ENCODE measurements at places on chromosomes 11 and 22.

DNA sequence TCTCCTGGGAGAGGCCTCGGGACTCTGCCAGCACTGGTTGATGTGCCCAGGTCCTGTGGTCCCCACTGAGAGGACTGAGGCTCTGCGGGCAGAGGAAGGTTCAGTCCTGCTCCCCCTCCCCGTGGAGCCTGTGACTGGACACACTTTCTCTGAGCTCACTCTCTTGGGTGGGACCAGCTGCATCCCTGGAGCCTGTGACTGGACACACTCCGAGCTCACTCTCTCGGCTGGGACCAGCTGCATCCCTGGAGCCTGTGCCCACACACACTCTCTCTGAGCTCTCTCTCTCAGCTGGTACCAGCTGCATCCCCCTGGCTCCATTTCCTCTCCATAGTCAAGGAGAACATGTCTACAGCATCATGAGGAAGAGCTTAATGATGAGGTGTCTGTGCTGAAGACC is 39.5 kb downstream of the TOLLIP start:
- DNase-seq: no peak

DNA sequence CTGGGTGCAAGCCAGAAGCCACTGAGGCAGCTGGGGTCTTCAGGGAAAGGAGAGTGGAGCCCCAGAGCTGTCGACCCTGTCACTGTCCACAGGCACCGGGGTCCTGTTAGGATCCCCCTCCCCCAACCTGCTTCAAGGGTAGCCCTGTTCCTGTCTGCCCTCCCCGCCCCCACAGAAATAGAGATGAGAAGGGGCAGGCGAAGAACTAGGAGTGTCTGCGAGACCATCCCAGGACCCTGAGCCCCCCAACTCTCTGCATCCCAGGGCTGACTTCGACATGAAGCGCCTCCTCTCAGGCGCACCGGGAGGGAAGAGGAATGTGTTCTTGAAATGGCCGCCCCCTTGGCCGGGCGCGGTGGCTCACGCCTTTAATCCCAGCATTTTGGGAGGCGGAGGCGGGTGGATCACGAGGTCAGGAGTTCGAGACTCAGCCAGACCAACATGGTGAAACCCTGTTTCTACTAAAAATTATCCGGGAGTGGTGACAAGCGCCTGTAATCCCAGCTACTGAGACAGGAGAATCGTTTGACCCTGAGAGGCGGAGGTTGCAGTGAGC is 607 bp upstream of the ZNF70 start:
- DNase-seq: no peak

DNA sequence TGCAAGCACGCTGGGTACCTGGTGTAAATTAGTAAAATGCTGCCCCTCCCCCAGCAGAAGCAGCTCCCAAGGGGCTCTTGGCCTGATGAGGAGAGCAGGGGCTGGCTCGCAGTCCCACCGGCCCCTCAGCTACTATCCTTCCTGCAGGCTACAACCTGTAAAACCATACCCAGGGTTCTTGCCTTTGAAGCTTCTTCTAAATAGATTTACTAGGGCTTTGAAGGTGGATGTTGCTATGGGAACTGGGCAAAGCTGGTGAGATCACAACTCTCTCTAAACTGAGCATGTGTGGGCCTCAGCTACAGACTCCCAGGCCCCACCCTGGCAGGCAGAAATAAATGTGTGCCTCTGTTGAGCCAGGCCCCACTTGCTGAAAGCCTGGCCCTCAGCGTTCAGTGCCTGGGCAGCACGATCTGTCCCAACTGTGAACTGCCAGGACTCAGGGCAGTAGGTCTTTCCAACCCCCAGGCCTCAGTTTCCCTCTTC is 18.5 kb downstream of the CD5 start:
- no peak for DNase-seq

GRCh38 chr11:9330387-9331384 is 16.3 kb upstream of the TMEM41B start:
- DNase-seq: no peak

GRCh38 chr22:37079668-37080171 is 28.2 kb downstream of the KCTD17 start:
- no peak for DNase-seq

- DNase-seq: no peak
These were observed 378.1 kb downstream of the CADM1 start for GRCh38 chr11:115126092-115126491.

DNA sequence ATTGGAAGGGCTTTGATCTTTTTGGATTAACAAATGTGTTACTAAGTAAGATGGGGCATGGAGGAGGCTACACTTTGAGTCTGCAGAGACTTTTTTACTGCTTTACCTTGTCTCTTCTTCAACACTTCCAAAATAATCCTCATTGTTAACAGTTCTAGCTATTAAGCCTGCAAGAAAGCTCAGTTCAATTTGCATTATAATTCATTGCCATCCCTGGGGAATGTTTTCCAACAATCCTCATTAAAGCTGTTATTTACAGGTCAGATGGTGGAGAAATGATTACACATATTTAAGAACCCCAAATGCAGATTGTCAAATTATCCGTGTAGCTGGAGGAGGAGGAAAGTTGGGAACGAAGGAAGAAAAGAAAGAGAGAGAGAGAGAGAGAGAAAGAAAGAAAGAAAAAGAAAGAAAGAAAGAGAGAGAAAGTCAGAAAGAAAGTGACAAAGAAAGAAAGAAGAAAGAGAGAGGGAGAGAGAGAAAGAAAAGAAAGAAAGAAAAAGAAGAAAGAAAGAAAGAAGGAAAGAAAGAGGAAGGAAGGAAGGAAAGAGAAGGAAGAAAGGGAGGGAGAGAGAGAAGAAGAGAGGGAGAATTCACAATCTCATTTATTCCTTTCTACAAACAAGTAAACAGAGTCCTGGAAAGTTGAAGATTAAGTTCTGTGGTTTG is 443.9 kb downstream of the INSC start:
- DNase-seq: no peak

- no peak for DNase-seq
These were observed 12.3 kb downstream of the TBX1 start for GRCh38 chr22:19772673-19773469.

- DNase-seq: no peak
These were observed 6.7 kb downstream of the SLC37A2 start for GRCh38 chr11:125069796-125070195.

- no peak for DNase-seq
These were observed 20.8 kb downstream of the CRKL start for GRCh38 chr22:20937794-20938671.

GRCh38 chr22:28268850-28269249 is 349.8 kb upstream of the PITPNB start:
- DNase-seq: no peak

DNA sequence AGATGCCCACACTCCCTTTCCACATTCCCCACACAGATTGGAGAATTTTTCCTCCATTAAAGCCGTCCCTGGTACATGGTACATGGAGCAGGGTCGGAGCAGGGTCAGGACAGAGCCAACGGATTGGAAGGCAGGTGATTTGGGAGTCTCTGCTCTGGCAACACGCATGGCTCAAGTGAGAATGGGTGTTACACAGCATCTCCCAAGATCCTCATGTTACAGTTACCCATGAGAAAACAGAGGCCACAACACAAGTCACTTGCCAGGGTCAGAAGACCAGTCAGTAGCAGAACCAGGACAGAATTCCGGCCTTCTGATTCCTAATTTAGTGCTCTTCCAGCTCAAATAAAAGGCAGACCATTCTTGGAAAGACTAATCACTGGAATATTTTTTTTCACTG is 7.7 kb upstream of the F2 start:
- DNase-seq: no peak

GRCh38 chr22:36948273-36949225 is 35.1 kb downstream of the CSF2RB start:
- DNase-seq: no peak

DNA sequence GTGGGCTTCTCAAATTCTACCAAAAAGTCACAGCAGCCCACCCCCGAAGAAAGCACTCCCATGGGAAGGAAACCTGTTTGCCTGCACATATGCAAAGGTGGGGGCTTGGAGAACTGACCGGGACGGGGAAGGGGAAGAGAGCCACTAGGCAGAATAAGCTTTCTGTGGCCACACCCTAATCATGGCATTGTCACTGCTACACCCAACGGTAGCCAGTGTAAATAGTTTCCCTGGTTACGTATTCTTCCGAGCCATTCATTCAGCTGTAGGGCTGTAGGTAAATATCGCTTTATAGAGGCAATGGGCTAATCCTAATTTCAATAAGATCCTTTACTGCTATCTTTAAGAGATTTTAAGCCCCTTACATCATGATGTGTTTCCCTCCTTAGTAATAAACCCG is 61.7 kb downstream of the PRDM11 start:
- no peak for DNase-seq

GRCh38 chr11:2277008-2277346 is 6.6 kb upstream of the ASCL2 start:
- DNase-seq: no peak

DNA sequence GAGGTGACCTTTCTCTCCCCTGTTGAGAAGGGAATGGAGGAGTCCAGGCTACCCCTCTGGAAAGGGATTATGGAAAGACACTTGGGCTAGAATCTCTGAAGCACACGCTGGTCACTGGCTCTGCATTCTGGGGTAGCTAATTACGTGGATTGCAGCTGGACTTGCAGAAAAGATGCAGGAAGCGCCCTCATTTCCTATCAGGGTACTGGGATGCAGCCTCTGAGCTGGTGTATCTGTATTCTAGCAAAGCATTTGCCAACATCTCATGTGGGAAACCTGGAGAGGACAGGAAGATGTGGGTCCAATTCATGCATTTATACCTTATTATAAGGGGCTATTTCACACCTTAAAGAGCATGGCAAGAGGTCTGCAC is 44.3 kb downstream of the CD82 start:
- DNase-seq: no peak

DNA sequence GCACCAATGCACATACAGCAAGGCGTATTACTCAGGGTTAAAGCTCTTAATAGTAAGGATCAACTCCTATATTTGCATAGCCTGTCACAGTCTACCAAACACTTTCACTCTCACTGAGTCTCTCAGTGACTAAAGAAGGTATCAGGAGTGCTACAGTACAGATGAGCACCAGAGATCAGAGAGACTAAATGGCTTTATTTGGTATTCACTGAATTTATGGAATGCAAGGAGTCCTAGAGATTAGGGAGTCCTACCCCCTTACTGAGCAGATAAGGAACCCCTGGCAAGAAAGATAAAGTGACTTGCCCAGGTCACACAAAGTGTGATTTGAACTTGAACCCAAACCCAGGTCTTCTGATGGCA is 396.4 kb upstream of the CCDC90B start:
- no peak for DNase-seq

- no peak for DNase-seq
These were observed 24.1 kb upstream of the LRRC32 start for GRCh38 chr11:76694664-76695063.

GRCh38 chr11:26040339-26040738 is 291.6 kb upstream of the ANO3 start:
- no peak for DNase-seq

DNA sequence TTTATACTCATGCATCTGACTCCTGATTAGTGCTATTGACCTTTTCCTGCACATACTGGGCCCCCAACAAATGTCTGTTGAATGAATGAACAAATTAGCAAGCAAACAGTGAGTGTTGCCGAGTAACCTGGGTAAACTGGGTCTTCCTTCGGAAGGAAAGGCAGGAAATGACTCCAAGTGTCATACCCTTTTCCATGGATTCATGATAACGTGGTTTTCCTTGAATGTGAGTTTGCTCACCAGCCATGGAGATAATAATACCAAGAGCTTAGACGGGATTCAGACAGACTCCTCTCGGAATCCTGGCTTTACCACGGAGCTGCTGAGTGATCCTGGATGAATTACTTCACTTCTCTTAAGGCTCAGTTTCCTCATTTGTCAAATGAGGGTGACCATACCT is 16.7 kb downstream of the TECTA start:
- DNase-seq: no peak

- DNase-seq: no peak
These were observed 44.0 kb upstream of the OPCML start for GRCh38 chr11:133576351-133576750.

GRCh38 chr11:96105944-96106343 is 182.0 kb upstream of the MTMR2 start:
- no peak for DNase-seq

DNA sequence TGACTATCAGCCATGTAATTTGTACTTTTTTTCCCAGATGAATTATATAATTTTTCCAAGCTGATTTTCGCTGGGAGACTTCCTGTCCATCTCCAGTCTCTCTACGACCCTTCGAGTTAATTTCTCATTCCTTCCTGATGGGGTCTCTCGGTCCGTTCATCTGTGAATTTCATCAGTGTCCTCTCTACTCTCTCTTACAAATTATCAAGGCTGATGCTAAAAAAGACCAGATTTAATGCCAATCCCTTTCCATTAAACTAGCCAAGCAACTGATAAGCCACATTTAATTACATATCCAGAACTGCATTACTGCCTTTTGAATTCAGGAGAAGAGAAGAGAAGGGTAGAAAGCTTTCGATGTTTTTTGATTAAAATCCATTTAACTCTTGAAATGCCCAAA is 25.8 kb downstream of the VSIG10L2 start:
- no peak for DNase-seq

DNA sequence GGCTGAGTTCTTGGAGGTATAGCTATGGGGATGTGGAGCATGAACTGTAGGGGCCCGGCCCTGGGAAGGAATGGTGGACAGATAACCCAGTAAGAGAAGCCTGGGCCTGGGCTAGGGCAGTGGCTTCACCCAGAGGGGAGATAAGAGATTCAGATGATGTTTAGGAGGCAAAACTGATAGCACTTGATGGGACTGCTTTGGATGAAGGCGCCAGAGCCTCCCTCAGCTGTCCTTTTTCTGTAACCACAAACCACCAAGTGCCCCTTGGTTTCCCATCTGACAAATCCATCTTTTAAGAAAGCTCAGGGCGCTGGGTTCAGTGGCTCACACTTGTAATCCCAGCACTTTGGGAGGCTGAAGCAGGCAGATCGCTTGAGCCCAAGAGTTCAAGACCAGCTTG is 23.4 kb downstream of the RELT start:
- no peak for DNase-seq

DNA sequence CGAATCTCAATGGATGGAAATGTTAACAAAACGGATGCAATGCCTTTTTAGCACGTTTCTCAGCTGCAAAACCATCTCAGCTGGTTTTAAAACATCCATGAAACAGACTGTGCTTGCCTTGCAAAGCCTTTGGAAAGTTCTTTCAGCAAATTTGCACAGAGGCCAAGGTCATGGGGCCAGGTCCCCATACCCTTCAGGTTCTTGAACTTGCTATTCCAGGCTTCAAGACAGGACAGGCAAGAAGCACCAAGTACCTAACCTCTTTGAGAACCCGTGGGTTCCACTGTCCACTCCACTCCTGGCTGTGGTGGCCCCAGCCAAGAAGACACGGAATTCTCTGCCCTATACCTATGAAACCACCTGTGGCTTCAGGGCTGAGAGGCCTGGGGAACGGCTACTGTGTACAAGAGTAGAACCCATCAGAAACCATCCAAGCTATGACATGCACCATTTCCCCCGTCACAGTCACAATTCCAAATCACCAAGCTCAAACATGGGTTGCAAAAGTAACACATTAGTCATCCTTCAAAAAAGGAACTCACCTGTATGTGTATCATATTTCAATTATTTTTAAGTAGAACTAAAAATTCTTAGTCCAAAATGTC is 17.0 kb downstream of the TNKS1BP1 start:
- DNase-seq: no peak

Measured in GDM1 (cell line).